ENCODE measurements at places on chromosomes 4 and X.

DNA sequence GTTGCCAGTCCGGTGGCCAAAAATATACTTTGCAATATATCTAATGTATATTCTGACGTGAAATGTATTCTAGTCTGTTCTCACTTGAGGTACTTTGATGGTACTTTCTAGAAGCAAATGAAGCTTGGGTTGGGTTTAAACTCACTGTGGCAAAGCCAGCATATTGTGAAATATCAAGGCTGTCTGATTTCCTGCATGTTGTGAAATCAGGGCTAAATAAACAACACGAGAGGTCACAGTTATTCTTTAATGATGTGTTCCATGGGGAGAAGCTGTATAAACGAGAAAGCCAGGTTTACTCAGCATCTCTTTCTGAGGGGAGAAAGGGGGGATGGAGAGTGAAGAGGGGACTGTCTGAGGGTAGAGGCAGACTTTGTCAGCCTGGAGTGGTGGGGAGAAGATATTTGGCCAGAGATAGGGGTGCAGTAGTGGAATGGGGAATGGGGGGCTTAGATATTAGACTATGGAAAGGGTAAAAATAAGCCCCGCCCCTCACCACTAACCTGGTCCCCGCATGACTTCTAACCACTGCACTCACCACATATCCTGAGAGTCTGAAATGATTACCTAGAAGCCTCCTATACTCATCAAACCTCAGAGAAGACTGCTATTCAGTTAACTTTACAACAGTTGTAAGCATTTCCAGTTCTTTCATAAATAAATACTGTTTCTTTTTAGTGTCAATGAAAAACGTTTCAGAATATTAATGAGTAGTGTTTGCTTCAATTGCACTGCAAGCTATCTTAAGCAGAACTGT, 5.9 kb upstream of the SCARB2 start:
- DNase-seq, result no peak

DNA sequence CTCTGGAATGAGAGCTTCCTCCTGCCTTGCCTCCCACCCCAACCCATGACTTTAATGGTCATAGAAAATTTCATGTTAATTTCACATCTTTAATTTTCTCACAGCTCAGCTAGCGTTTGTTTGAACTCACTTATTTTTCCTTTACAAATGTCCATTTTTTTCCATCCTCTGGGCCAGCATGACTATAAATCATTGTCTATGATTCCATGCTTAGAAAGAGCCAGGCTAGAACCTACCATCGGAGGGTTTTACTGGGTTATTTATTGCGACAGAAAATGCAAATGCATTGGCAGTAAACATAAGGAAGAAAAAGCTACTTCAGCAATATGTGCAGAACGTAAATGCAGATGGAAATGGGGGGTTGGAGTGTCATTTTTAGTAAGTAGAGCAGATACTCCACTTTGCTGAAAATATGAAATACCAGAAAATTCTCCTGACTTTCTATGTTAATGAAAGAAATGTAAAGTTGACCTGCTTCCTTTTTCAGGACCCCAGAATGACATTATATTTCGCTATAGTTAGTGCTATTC, 37.1 kb downstream of the LGI2 start:
- no peak for DNase-seq

GRCh38 chr4:16467061-16467460, 240.8 kb upstream of the TAPT1 start:
- DNase-seq, result no peak

DNA sequence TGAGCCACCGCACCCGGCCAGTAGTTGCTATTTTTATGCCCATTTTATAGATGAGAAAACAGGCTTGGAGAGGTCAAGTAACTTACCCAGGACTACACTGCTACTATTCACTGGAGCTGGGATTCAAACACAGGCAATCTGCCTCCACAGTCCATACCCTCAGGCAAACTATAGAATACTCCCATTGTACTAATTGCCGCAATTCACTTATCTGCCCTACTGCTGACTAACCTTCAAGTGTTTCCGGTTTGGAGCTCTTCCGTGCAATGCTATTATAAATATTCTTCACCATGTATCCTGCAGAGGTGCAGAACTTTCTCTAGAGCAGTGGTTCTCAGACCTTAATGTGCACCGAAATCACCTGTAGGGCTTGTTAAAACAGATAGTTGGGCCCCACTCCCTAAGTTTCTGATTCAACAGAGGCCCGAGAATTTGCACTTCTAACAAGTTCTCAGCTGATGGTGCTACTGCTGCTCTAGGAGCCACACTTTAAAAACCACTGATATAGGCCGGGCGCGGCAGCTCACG, 1.9 kb upstream of the G3BP2 start:
- DNase-seq, result no peak

DNA sequence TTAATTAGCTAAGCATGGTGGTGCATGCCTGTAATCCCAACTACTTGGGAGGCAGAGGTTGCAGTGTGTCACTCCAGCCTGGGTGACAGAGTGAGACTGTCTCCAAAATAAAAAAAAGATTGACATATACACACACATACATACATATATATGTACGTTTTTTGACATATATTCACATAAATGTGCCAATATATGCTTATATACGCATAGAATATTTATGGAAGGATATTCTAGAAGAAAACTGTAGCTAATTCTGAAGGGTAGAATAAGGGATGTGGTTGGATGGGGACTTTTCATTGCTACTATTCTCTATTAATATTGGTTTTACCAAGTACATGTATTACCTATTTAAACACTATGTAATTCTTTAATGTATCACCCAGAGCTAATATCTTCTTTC, 19.7 kb downstream of the ZGRF1 start:
- no peak for DNase-seq

DNA sequence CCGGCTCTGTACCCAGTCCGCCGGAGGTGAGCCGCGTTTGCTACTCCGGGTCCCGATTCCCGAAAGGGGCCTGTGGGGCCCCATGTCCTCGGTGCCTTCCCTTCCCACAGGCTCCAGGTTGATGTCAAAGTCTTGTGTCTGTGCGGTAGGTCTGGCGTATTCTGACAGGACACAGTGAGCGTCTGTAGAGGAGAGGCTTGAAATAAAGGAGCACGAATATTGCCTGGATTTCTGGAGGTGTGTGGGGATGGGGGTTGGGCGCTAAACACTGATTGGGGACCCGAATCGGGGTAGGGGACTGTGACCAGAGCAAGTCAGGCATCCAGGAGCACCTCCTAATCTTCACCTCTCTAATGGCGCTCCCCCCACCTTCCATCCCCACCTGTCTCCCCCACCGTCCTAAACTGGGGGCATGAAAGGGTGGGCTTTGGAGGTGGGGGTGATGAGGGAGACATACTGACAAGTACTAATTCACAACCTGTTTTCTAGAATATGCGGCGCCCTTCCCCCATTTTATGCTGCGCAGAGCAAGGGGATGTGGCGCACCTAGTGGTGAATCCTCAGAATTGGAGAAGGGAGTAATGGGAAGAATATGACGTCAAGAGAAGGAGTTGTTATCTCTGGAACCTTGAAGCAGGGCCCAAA, 855 bp downstream of the GPRASP2 start:
- no peak for DNase-seq

Measured in stimulated activated CD8-positive, alpha-beta memory T cell treated with anti-CD3 and anti-CD28 coated beads, Interleukin-4, amount 100 ng/mL, for 4 hours (primary cell).